ENCODE measurements at places on chromosomes 13 and 19.

DNA sequence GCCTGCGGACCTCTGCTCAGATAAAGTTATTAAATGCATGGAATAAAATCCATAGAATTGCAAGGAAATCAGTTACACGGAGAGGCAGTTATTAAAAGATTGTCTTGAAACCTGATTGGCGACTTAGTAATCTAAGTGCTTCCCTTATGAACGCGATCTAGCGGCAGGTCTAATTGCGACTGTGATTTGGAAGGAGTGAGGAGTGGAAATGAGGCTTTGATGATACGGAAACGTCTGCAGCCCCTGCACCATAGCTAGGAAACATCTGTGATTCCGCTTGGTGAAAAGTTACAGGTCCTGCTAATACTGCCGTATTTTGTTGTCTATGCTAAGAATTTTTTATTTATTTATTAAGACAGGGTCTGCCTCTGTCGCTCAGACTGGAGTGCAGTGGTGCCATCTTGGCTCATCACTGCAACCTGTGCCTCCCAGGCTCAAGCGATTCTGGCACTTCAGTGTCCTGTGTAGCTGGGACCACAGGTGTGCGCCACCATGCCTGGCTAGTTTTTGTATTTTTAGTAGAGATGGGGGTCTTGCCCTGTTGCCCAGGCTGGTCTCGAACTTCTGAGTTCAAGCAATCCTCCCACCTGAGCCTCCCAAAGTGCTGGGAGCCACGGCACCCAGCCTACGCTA, 887 bp downstream of the NDUFS7 start:
- DNase-seq, result no peak

DNA sequence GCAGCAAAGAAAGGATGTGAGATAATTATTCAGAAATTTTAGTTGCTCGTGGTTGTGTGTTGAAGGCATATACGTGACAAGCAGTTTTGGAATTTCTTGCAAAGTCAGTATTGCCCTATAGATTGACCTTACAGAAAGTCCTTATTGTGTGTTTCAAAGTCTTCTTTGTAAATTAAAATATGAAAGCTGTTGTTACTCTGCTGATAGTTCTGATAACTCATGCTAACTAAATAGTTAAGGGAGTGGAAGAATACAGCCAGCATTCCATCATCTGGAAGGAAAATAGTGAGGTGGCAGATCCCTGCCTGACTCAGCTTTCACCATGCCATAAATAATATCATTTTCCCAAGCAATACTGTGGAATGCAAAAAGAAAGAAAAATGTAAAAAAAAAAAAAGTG, 27.2 kb downstream of the WASF3 start:
- no peak for DNase-seq

- no peak for DNase-seq
Observed at GRCh38 chr13:37927561-37927960, 58.0 kb upstream of the TRPC4 start.

DNA sequence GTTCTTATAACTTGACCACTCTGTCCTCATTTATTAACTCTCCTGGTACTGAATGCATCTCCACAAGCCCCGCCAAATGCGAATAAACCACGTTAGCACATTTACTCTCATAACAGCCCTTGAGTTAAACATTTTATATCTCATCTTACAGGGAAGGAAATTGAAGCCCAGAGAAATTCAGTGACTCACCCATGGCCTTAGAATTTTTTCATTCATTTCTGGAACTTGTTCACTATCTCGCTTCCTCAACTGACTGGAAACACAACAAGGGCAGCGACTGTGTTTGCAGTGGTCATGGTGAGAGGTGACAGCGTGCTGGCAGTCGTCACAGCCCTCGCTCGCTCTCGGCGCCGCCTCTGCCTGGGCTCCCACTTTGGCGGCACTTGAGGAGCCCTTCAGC, 39.5 kb downstream of the SERP2 start:
- DNase-seq, result no peak

GRCh38 chr19:33240181-33240771, 14.6 kb upstream of the SLC7A10 start:
- no peak for DNase-seq

GRCh38 chr13:50678464-50679162, 164.9 kb downstream of the DLEU7 start:
- peak; percentile 23 for DNase-seq

DNA sequence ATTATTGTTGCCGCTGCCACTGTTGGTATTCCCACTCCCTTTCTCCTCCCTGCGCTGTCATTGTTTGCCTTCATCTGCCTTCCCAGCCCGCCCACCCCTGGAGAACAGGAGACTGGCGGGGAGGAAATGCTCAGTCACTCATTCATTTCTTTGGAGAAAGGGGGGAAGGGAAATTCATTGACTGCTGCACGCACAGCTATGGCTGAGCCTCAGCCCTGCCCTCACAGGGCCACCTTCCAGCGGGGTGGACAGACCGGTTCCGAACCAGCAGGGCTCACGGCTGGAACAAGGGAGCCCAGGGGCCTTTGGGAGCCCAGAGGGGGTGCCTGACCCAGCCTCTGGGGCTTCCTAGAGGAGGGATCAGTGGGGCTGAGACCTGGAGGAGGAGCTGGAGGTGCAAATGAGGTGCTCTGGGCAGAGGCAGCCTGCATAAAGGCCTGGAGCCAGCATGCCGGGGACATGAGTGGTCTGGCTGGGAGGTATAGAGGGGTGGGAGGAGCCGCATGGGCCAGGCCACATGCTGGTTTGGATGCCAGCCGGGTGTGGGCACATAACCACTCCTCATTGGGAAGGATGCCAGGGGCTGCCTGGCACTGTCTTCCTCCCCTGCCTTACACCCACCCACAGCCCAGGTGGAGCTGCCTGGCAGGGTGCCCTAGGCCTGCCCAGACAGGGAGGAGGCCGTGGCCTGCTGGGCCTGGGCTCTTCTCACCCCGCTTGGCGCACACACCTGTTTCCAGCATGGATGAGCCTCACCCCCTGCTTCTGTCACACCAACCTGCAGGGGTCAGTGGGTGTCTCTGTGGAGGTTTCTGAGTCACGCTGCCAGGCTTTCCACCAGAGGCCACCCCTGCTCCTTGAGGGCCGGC, 26.8 kb downstream of the PPP5C start:
- peak; percentile 78 for DNase-seq

- no peak for DNase-seq
Observed at GRCh38 chr13:112782429-112783010, 92.7 kb downstream of the ATP11A start.

GRCh38 chr19:51325161-51325976, 13.9 kb downstream of the IGLON5 start:
- DNase-seq, result no peak

- DNase-seq, result no peak
Observed at GRCh38 chr19:5360003-5360780, 19.6 kb upstream of the PTPRS start.

DNA sequence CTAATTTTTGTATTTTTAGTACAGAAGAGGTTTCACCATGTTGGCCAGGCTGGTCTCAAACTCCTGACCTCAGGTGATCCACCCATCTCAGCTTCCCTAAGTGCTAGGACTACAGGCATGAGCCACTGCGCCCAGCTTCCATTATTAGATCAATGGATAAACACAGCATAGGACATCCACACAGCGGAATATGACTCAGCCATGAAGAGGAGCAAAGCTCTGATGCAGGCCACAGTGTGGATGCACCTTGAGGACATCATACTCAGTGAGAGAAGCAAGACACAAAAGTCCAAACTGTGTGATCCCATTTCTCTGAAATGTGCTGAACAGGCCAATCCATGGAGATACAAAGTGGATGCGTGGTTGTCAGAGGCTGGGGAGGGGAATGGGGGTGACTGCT, 4.9 kb upstream of the ZBTB7A start:
- DNase-seq, result no peak

DNA sequence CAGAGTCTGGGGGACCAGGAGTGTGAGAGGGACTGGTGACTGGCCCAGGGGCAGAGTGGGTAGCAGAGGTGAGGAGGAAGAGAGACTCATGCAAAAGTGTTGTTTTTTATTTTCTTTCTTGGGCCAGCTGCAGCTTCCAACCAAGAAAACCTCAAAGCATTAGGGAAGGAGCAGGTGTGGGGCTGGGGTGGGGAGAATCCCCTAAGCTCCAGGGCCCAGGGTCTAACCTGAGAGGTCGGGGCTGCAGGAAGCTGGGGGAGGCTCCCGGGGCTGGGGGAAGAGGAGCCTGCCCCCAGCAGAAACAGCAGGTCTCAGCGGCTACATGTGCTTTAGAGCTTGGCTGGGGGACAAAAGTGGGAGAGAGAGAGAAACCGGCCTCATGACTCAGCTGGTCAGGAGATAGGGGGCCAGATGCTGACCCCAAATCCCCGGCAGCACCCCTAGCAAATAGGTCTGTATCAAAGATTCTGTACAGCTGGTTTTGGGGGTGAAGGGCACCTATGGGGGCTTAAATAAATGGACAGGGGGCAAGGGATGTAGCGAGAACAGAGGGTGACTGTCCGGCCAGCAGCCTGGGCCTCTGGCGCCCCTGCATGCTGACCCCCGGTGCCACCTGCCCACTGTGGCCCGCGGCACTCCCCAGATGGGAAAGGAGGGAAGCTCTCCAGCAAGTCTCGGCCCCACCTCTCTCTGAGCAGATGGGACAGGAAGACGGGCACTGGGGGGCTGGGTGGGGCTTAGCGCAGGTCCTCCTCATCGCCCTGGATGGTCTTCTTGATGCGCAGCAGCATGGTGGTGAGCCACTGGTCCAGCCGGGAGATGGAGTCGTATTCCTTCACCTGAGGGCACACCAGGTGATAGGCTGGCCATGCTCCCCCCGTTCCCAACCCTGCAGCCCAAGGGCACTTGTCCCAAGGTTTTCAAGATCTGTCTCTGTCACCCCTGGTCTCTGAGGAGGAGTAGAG, 3.8 kb upstream of the KPTN start:
- DNase-seq, result no peak

- DNase-seq, result no peak
Observed at GRCh38 chr19:5926641-5927440, 12.8 kb downstream of the CAPS start.

- peak; percentile 4 for DNase-seq
Observed at GRCh38 chr13:22454586-22454985, 726.2 kb upstream of the SGCG start.

- DNase-seq, result no peak
Observed at GRCh38 chr13:114140906-114141250, 8.5 kb upstream of the RASA3 start.

DNA sequence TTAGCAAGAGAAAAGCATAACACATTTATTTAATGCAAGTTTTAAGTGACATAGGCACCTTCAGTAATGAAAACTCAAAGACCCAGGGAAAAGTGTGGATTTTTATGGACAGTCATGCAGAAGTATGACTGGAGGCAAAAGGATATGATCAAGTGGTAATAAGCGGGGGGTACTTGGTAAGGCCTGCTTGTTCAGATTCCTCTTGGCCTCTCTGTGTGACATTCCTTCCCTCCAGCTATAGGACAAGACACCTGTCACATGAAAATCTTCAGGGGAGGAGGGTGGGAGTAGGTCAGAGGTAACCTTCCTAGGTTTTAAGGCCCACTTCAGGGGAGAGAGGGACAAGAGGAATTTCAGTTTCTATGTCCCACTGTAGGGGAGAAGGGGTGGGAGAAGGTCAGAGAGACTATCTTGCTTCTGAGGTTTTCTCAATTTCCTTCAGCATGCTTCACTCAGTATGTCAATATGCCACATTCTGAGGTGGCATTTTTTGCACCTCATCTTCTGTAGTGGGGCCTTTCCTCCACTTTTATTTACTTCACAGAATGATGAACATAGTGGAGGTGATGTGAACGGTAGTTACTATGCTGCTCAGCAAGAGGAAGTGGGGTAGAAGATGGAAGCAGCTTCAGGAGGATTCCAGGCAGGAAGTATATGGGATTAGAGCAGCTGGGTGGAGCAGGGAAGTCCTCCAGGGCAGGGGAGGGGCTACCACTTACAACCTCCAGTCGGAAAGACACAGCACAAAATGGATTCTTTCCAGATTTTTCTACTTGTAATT, 73.2 kb upstream of the RFC3 start:
- no peak for DNase-seq

DNA sequence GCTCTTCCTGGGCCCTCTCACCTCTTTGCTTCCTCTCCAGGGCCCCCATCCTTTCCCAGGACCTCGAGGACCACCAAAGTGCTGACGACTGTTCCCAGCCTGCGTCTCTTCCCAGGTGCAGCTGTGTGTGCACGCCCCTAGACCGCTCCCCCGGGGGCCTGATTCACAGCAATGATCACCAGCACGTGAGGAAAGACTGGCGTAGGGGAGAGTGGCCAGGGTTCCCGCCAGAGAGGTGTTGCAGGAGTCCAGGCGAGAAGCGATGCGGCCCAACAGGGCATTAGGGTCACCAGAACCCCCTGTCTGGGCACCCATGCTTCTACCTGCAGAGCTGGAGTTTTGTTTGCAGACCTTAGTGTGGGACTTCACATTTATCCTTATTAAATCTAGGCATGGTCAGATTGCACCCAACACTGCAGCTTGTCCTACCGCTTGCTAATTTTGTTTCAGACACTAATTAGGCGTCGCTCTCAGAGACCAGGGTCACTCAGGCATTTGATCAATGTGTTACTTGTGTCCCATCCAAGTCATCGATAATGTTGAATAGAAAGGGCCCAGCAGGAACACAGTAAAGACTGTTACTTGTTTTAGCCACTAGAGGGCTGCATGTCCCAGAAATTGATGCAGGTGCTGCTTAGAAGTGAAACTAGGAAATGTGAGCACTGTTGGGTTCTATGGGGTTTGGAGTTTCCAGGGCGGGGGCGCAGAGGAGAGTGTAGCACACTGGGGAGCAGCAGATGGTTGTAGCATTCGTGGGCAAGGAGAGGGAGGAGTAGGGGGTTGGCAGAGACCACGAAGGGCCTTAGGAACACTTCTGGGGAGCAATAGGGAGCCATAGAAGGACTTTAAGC, 53.2 kb downstream of the CDADC1 start:
- DNase-seq, result peak; percentile 45

GRCh38 chr19:57583521-57584416, at the start of gene ZIK1:
Gene ZIK1 (plus strand): TSS chr19:57584145. CDS start chr19:57584357, 212 bp downstream.
- DNase-seq, result no peak

DNA sequence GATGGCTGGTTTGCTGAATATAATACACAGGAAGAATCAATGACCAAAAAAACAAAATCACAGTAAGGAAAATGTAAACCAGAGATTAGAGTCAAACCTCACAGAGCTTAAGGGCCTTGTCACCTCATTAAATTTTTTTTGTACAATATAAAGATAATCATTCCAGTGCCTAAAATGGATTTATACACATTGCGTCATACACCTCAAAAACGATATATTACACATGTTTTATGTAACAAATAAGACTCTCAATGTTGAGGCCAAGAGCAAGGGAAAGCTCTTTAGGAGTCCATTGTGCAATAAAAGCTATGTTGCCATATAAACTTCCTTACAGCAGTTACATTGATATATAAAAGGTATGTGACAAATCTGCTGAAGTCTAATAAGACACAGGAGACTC, 856.7 kb upstream of the SLITRK1 start:
- DNase-seq, result no peak

- DNase-seq, result peak; percentile 12
Observed at GRCh38 chr13:25733001-25733491, 318.8 kb downstream of the SHISA2 start.

Measured in H54 (cell line).